A549 treated with DMSO at 1 μM for 4 hours (cell line): ENCODE measurements at places on chromosomes 5 and 9. TPM values are rescaled to one million over a fixed set of nuclear protein-coding genes. Genes with fewer than 3 reads are reported as not detected.

Gene SYNPO
- total RNA-seq: 28.1 to 34.7 TPM (median 30.7 TPM) in 5 replicates

Gene GMCL2
- not detected in 5 replicates for total RNA-seq

Gene PCDHGC4
- not detected in 5 replicates for total RNA-seq

Gene SLC4A9
- total RNA-seq: not detected in 5 replicates

Gene LCNL1
- 0.02 to 0.10 TPM (median 0.05 TPM) in 3 of 5 replicates, not detected in the others for total RNA-seq

Gene UBE2R2
- total RNA-seq: 42.4 to 49.8 TPM (median 48.1 TPM) in 5 replicates

Gene FBP1
- 0.09 TPM in 1 of 5 replicates, not detected in the others for total RNA-seq

Gene ZFP37
- 1.3 to 1.9 TPM (median 1.8 TPM) in 5 replicates for total RNA-seq

Gene WWC1
- total RNA-seq: 77.3 to 112 TPM (median 95.8 TPM) in 5 replicates

Gene SLC1A1
- total RNA-seq: 1.2 to 1.9 TPM (median 1.8 TPM) in 5 replicates

Gene IL13
- 0.06 to 0.11 TPM in 2 of 5 replicates, not detected in the others for total RNA-seq

Gene SCGB3A2
- total RNA-seq: not detected in 5 replicates

Gene KIF4B
- 0.03 to 0.05 TPM (median 0.04 TPM) in 3 of 5 replicates, not detected in the others for total RNA-seq
